Eye (tissue), 1 donor: ENCODE measurements at places on chromosomes 3 and 15.
A peak's percentile ranks its signal among the peaks of the same experiment; 100 is the strongest.

GRCh38 chr3:15318661-15319060, 13.7 kb downstream of the SH3BP5 start:
- no peak for DNase-seq

GRCh38 chr15:23416349-23417276, 30.4 kb downstream of the GOLGA6L2 start:
- DNase-seq: no peak

DNA sequence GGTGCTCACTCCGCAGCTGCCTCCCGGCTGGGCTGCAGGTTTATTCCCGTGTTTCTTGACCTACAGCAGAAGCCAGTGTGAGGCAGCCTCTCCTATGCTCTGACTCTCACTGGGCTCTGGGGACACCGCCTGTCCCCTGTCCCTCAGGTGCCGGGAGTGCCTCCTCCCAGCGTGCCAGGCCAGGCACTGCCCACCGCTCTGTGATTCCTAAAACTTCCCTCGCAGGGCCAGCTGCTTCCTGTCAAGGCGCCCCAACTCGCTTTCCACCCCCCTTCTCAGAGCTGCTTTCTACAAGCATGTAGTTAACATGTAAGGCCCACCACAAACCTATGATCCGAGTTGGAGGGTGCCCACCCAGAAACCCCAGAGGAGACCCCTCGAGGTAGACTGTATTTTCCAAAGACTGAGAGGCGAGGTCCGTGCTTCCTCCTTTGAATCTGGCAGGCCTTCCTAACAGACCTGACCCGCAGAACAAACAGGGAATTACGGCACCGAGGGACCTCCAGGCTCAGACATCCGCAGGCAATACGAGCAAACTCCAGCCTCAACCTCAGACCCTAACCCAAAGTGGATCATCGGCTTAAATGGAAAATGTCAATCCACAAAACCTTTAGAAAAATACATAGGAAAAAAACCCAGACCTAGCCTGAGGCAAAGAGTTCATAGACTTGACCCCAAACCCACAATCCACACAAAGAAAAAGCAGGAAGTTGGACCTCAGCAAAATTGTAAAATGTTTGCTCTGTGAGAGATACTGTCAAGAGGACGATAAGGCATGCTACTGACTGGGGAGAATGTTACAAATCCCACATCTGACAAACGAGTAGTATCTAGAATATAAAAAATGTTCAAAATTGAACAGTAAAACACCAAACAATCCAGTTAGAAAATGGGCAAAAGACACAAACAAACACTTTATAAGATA, 121.3 kb upstream of the IQSEC1 start:
- DNase-seq: no peak

GRCh38 chr15:77527164-77527778, 105.4 kb downstream of the LINGO1 start:
- peak; percentile 84 for DNase-seq

DNA sequence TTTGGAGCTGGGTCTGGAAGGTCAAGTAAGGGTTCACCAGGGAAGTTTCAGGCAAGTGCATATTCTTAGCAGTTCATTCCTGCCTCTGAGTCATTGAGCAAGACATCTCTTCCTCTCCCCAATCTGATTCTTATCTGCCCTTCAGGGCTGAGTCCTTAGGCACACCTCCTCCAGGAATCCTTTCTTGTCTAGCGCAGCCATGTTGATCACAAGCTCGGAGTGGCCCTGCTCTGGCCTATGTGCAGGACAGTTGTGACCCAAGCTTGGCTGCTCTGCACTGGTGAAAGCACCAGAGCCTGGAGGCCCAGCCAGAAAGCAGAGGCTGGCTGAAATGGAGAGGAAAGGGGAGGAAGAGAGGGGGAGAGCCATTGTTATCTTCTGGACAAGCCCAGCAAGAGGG, 30.9 kb upstream of the MRPS22 start:
- no peak for DNase-seq

DNA sequence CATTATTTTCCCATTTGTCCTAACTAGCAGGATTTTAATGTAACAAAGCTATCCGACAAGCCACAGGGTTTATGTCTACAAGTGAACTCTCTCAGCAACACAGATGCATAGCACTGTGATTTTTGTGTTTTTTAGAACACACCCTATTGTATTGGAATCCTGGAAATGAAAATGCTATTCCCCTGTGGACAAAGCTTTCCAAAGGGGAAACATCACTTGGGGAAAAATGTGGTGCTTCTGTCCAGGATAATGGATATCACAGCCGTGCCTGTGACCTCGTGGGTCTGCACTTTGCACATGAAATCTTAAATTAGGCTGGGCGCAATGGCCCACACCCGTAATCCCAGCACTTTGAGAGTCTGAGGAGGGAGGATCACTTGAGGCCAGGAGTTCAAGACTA, 60.6 kb downstream of the EFCAB12 start:
- no peak for DNase-seq

DNA sequence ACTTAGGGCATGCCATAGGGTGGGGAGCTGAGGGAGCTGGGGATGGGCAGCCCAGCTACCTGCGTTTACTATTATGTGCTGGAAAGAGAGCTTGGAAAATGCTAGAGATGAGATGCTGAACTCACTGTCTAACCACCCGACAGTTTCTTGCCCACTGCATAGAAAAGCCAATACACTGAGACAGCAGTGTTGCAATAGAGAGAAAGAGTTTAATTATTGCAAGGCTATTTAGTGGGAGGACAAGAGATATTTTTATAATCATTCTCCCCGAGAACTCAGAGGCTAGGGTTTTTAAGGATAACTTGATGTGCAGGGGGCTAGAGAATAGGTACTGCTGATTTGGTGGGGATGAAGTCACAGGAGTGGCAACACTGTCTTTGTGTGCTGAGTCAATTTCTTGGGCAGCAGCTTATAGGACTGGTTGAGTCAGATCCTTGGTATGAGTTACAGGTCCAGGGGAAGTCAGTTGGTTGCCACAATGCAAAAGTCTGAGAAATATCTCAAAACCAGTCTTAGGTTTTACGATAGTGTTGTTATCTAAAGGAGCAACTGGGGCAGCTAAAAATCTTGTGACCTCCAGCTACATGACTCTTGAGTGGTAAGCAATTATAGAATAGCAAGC, 205.9 kb downstream of the GABRG3 start:
- no peak for DNase-seq

- DNase-seq: no peak
Measured at GRCh38 chr3:179108086-179108485, 36.5 kb upstream of the ZMAT3 start.

DNA sequence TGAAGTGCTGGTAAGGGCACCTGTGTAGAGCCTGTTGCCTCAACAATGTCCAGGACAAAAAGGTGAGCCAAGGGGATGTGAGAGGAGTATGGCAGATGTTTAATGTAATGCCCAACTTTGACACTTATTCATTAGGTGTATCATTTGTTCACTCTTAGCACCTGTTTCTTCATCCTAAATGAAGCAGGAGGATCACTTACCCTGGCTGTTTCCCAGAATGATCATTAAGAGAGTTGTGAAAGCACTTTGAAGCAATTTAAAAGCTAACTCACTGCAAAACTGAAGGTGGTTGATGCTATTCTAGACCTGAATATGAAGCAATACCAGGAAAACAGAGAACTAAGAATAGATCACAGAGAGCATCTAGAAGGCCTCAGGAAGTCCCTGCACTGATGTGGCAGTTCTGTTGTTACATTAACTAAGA, 3.4 kb upstream of the HHLA2 start:
- no peak for DNase-seq
